Fibroblast of skin of abdomen (primary cell): ENCODE measurements at places on chromosomes 16 and 17.
A peak's percentile ranks its signal among the peaks of the same experiment; 100 is the strongest.

- DNase-seq, result no peak
Measured at GRCh38 chr16:57041182-57042156, 50.9 kb upstream of the CPNE2 start.

GRCh38 chr17:75845058-75845711, 981 bp upstream of the UNC13D start:
- DNase-seq, result peak; percentile 35

DNA sequence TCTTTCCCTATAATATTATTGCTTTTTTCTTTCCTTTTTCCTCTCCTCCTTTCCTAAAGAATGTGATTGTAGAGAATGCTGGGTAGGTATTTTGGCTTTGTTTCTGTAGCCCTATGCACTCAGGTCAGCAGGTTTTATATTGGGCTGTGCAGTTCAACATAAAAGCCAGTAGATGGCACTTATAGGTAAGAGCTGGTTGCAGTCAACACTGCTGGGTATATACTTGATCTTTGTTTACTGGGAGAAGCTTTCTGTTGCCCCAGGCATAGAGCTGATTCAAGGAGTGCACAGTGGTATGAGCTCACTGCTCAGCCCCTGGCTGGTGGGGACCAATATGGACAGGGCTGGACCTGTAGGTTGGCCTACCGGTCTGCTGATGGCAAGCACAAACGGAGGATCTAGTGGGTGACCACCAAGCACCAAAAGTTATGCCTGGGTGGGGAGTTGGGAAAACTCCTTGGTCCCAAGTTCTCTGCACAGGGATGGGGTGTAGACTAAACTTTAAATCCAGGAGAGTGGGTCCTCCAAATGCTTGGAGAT, 378.9 kb downstream of the PMP22 start:
- peak; percentile 2 for DNase-seq

- no peak for DNase-seq
Measured at GRCh38 chr17:80461528-80462160, 14.8 kb downstream of the NPTX1 start.

- DNase-seq, result no peak
Measured at GRCh38 chr17:74972107-74972972, at the start of gene HID1. TSS of gene HID1 (minus strand) at chr17:74972759. CDS start at chr17:74972656, 103 bp downstream.

GRCh38 chr16:51392521-51393187, 241.6 kb upstream of the SALL1 start:
- peak; percentile 81 for DNase-seq

GRCh38 chr16:66862023-66862520, 17.9 kb downstream of the CA7 start:
- DNase-seq, result no peak

- no peak for DNase-seq
Measured at GRCh38 chr16:69444873-69445517, 20.6 kb downstream of the CYB5B start.
